ENCODE measurements at places on chromosomes 13 and 19.
A peak's percentile ranks its signal among the peaks of the same experiment; 100 is the strongest.

- DNase-seq, result peak; percentile 75
These were observed 1.5 kb downstream of the RGCC start for GRCh38 chr13:41458761-41459431.

DNA sequence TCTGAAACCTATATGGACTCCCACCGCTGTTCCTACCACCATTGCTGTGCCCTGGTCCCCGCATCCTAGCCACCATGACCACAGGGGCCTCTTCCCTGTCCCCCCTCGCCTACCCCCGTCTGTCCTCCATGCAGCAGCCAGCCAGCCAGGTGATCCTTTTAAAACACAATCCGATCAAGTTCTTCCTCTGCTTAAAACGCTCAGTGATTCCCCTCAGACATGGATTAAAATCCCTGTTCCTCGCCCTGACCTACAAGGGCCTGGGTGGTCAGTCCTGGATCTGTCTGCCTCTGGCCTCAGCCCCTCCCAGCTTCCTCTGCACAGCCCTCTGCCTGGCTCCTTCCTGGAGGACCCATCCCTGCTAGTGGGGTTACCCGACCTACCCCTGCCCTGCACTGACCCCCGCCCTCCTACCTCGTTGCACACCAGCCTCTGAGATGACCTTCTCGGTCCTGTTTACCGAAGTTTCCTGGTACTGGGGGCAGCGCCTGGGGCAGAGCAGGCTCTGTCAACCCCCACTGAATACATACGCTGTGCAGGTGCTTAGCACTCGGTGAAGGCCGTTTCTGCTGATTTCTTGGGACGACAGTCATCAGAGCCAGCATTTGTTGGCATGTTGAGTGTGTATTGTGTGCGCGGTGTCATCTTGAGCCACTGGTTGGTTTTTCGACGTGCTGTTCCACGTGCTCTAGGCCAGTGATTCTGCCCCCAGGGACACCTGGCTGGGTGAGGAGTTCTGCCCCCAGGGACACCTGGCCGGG is 14.7 kb upstream of the LENG8 start:
- DNase-seq, result no peak

- no peak for DNase-seq
These were observed 386.2 kb downstream of the IRS2 start for GRCh38 chr13:109400209-109400608.

- peak; percentile 58 for DNase-seq
These were observed 20.1 kb downstream of the COL4A2 start for GRCh38 chr13:110327051-110327721.

- DNase-seq, result no peak
These were observed 41.4 kb upstream of the FGF14 start for GRCh38 chr13:102443249-102443648.

GRCh38 chr13:99507986-99508385 is 6.7 kb downstream of the TM9SF2 start:
- DNase-seq, result no peak

DNA sequence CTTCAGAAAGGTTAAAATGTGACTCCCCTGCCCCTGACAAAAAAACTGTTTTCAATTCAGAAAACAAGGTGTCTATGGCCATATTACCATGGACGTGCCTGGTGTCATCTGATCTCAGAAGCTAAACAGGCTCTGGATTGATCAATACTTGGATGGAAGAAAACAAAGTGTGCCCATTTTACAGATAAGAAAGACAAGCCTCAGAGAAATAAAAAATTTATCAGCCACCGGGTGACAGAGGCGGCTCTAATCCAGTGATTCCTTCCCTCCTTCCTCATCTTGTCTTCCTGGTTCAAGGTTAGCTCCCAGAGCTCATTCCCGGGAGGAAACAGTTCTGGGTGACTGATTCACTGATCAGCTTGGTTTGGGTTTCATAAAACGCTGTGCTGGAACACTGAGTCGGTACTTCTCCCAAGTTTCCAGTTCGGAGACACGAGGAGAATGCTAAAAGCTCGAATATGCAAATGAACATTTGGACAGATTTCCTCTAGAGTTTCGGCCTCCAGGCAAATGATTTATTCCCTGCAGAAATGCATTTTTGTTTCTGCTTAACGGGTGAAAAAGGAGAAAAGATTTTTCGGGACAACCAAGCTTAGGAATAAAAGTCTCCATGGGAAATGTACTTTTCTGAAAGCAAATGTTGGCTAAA is 211.2 kb downstream of the UQCRFS1 start:
- DNase-seq, result no peak

DNA sequence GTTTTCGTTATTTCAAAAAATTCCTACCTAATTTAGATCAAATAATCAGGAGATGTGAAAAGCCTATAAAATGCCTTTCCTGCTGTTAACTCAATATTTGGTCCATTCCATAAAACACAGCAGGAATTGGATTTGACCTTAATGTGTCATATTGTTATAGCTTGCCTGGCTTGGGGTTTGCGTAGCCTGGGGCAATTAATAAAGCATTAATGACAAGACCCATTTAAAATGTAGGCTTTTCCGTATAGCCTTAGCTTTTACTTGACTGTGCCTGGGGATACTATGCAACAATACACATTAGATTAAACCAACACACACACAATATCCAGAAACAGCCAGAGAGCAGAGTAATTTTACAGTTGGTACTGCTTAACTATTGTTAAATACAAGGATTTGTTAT is 117.2 kb upstream of the MAB21L1 start:
- no peak for DNase-seq

DNA sequence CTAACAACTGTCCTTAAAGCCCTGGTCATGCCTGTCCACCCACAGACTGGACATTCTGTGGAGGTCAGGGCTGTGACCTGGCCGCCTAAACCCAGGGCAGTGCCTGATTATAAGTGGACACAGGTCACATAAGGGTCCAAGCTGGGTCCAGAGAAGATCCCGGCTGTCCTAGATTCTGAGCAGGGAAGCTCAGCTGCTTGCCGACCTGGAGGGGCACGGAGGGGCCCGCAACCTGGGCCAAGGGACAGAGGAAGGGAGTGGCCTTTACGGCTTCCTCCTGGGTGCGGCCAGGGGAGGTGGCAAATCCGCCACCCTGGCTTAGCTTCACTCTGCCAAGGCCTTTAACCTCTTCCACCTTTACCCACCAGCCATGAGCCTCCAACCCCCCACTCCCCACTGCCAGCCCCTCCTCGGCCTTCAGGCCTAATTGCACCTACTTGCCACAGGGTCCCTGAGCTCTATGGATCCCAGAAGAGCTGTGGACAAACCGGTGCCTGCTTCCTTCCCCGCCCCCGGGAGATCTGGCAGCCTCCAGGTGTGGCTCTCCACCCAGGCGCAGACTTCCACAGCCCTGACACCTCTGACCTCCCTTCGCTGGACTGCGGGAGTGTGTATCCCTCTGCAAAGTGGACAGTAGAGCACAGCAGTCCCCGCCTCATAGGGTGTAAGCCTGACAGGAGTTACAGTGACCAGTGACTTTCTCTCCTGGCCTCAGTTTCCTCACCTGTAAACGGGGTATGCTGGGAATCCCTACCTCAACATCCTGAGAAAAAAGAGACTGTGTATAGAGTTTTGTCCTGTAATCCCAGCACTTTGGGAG is 1.7 kb downstream of the CD320 start:
- DNase-seq, result no peak

GRCh38 chr13:46554951-46555350 is 2.0 kb downstream of the LRCH1 start:
- DNase-seq, result no peak

- DNase-seq, result peak; percentile 74
These were observed 637.6 kb upstream of the ARGLU1 start for GRCh38 chr13:107205318-107206104.

GRCh38 chr19:15934332-15935078 is at the start of gene CYP4F11:
TSS of gene CYP4F11 (minus strand) at chr19:15934529. CDS start at chr19:15934408, 121 bp downstream.
- no peak for DNase-seq

- no peak for DNase-seq
These were observed 24.9 kb downstream of the CPAMD8 start for GRCh38 chr19:17001603-17002183.

DNA sequence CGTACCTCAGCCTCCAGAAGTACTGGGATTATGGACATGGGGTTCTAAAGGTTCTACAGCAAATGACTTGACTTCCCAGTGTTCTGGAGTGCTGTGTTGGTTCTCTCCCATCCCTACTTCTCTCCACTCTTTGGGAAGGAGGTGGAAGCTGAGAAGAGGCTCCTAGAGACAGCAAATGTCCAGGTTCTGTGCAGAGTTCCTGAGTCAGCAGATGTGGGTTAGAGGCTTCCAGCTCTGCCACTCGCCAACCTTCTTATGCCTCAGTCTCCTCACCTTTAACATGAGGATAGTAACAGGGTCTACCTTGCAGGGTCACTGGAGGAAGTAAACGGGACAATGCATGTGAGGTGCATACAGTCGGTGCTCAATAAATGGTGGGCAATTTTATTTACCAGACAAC is 80.5 kb upstream of the VSTM2B start:
- no peak for DNase-seq

- no peak for DNase-seq
These were observed 24.5 kb upstream of the CEACAM8 start for GRCh38 chr19:42619271-42619670.

DNA sequence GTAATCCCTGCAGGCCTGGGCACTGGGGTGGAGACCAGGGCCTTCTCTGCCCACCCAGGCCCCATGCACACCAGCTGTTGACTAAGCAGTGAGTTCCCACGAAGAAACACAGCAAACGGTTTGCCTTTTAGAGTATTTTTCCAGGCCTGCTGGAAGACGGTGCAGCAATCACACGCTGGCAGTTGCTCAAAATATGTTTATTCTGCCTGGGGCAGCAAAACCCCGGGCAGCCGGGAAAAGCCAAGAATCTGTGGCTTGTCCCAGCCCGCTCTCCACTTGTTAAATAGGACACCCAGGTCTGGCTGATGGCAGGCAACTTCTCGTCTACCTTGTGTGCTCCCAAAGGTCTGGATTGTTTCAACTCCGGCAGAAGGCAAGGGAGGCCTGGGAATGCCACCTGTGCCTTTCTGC is 40.8 kb downstream of the GGACT start:
- DNase-seq, result no peak

DNA sequence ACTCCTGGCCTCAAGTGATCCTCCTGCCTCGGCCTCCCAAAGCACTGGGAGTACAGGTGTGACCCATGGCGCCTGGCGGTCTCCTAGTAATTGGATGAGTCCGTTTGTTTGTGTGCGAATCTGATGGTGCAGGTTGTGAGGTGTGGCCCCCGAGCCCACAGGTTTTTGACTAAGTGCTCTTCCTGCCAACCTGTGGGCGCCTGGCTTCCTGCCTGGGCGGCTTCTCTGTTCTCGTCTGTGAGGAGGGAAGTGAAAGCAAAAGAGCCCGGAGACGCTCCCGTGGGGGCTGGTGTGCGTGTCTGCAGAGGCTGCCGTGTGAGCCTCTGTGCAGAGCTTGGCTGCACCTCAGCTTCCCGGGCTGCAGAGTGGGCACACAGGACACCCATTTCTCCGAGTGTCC is 10.0 kb downstream of the ARHGAP45 start:
- no peak for DNase-seq

DNA sequence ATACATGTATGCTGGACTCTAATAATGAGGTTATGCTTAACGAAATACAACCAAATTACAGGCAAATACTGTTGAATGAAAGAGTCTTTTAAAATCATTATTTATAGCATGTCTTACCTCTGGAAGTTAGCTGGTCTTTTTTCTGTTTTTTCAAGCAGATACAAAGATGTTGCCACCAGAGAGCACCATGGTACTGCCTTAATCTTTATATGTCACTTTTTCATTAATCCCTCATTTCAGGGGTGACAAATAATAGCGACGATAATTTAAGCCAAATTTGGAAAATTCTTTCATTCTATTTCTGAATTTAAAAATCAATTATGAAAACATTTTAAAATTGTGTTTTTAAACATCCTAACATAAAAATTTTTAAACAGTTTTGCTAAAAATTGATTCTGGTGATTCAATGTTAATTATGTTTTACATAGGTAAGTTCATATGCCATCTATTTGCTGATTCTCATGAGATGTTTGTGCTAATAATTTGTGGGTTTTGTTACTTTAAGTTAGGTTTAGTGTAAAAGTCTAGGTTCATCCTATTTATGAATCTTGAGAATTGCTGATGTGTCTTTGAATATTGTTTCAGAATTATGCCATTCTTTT is 379.3 kb upstream of the SGCG start:
- DNase-seq, result peak; percentile 10

- DNase-seq, result no peak
These were observed 42.3 kb upstream of the MEDAG start for GRCh38 chr13:30863796-30864195.

DNA sequence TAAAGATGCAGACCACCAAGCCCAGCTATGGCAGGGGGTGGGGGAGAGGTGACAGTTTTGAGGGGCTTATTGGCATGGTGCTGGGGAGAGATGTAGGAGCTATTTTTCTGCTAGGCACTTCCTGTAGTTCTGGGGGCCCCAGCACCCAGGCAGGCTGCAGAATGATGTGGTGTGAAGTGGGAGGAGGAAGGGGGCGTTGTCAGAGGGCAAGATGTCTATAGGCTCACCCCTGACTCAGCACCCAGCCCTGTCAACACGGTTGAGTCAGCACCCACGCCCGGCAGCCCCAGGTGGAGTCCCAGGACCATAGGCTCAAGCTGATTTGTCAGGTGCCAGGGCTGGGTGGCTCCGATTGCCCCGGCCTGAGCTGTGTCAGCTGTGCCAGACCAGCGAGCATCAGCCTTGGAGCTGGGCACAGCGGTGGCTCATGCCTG is 5.8 kb downstream of the KLF2 start:
- peak; percentile 91 for DNase-seq

DNA sequence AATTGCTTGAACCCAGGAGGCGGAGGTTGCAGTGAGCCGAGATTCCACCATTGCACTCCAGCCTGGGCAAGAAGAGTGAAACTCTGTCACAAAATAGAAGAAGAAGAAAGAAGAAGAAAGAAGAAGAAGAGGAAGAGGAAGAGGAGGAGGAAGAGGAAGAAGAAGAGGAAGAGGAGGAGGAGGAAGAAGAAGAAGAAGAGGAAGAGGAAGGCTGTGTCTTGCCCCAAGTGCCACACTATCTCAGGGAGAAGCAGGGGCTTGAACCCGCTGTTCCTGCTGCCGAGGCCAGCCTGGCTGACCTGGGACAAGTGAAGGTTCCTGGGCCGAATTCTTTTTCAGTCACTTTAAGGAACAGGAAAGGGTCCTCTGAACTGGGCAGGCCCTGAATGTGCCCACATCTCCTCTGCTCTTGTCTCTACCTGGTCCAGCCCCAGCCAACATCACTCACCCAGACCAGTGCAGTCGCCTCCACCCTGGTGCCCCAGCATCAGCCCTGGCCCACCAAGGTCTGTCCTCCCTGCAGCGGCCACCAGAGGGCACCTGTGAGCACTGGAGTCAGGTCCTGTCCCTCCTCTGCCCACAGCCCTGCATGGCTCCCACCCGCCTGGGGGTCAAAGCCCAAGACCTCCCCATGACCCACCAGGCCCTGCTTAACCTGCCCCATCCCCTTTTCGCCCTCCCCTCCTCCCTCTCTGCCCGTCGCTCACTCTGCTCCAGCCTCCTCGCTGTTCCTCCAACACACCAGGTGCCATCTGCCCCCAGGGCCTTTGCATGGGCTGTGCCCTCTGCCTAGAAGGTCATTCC is 20.0 kb downstream of the TICAM1 start:
- DNase-seq, result peak; percentile 51

GRCh38 chr19:45862271-45862563 is 730 bp downstream of the SYMPK start:
- no peak for DNase-seq

GRCh38 chr19:6113616-6114188 is 3.4 kb upstream of the RFX2 start:
- no peak for DNase-seq

Measured in iris pigment epithelial cell (primary cell).